ENCODE measurements at places on chromosomes 2 and 18.

DNA sequence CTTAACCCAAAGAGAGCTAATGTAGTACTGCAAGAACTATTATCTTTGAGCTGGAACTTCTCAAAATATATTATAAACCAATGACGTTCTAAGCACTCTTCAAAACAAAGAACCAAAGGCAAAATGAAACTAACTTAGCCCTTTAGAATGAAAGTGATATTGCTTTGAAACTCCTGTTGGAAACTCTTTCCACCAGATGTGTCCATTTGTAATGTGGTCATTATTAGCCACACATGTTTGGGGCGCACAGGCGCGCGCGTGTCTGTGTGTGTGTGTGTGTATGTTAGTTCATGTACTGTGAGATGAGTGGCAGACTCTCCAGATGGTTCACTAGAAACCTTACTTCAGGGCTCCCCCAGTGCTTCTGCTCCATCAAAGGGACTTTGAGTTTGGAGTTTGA lies 323.4 kb downstream of the BCL11A start:
- no peak for DNase-seq

GRCh38 chr2:124533226-124533954 lies 508.3 kb downstream of the CNTNAP5 start:
- DNase-seq = no peak

DNA sequence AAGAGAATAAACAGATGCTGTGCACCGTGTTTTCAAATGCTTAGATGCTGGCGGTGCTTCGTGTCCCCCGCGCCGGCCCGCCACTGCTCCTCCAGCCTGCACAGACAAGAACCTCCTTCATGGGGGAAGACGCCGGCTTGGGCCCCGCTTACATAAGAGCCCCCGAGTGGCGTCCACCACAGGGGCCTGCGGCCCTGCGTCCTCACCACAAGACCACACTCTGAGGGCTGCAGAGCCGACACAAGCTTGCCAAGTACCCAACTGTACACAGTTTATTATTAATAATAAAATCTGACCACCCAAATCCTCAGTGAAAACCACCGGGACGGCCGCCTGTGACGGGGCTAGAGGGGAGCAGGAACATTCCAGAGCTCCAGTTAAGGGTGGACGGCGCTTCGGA lies 232.2 kb downstream of the HDAC4 start:
- no peak for DNase-seq

DNA sequence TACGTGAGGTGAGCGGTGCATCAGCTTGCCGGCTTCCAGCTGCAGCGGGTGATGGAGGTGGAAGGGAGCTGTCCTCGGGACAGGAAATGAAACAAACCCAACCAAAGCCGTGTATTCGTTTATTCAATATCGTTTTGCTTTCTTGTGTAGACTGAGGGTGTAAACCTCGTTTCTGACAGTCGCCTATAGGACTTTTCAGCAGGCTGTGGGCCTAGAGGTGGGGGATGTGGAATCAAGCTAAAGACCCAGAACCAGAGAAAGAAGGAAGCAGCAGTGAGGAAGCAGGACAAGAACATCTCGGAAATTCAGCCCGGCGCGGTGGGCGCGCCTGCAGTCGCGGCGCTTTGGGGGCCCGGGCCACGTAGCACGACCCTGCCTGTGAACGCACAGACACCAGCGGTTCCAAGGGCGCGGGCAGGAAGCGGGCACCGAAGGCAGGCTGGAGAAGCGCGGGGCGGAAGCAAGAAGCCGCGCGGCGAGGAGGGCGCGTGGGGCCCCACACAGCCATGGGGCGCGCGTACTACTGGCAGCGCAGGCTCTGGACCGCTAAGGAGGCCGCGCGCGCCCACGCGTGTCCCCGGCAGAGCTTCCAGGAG lies 755 bp upstream of the ATP9B start:
- no peak for DNase-seq

DNA sequence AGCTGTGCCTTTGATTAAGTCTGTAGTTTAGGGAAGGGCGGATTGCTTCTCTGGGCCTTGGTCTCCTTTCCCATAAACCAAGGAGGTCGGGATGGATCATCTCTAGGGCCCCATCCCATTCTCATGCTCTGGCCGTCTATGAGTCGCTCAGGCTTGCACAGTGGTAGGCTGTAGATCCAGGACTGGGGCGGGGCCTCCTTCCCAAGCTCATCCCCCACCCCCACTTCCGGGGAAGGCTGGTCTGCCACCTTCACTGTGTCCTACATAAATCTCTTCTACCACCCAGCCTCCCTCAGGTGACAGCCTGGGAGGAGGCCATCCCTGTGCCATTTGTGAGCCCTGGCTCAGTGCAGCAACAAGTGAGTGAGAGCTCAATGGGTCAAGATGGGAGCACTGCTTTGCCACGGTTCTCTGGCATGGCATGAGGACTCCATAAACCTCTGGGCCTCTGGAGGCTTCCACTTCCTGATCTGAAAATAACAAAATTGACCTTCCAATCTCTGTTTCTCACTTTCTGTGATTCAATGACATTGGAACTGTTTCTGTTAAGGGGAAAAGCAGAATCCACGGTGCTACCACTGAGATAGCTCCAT lies 68.5 kb downstream of the SUMO1 start:
- no peak for DNase-seq

GRCh38 chr2:121197369-121198091 lies 87.5 kb downstream of the TFCP2L1 start:
- peak; percentile 42 for DNase-seq

DNA sequence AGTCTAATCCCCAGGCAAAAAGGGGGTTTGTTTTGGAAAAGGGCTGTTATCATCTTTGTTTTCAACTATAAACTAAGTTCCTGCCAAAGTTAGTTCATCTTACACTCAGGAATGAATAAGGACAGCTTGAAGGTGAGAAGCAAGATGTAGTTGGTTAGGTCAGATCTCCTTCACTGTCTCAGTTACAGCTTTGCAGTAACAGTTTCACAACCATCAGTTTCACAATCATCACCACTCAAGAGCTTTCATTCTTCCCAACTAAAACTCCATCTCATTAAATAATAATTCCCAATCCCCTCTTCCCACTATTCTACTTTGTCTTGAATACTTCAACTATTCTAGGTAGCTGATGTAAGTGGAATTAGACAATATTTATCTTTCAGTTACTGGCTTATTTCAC lies 200.9 kb downstream of the NYAP2 start:
- DNase-seq = no peak

DNA sequence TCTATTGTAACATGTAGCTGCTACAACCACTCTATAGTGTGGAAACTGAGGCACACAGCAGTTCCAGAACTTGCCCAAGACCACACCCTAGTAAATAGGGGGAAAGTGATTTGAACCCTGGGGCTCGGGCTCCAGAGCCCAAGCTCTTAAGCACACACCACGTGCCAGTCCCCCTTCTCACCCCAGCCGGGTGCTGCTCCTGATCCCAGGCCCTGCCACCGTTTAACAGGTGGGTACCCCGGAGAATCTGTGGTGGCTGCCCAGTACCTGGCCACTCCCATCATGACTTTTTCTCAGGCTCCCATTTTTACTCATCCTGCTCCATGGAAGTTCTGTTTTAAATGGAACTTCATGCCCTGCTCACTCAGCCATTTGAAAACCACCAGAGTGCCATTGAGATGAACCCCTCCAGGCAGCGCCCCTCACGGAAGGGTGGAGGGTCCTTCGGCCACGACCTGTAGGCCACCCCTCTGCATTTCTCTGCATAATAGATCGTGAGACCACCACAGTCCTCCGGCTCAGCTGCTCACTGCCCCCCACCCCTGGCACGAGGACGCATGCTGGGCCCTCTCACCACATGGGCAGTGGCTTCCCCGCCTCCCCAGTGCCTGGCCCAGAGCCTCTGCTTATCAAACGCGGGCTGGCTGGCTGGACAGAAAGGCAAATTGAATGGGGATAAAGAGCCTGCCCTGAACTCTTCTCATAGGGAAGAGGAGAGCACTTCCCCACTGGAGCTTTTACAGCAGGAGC lies 42.1 kb downstream of the TMEM37 start:
- DNase-seq = no peak

DNA sequence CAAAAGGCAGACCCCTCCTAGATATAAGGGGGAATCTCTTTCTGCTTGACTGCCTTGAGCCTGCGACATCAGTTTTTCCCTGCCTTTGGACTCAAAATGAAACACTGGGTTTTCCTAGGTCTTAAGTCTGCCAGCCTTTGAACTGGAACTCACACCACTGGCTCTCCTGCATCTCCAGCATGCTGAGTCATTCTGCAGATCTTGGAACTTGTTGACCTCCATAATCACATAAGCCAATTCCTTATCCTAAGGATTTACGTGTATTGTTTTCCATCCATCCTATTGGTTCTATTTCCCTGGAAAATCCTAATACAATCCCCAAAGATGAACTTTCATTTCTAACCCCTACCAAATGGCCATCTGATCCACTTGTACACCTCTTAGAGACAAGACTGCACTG lies 88.0 kb downstream of the AFF3 start:
- DNase-seq = peak; percentile 54

DNA sequence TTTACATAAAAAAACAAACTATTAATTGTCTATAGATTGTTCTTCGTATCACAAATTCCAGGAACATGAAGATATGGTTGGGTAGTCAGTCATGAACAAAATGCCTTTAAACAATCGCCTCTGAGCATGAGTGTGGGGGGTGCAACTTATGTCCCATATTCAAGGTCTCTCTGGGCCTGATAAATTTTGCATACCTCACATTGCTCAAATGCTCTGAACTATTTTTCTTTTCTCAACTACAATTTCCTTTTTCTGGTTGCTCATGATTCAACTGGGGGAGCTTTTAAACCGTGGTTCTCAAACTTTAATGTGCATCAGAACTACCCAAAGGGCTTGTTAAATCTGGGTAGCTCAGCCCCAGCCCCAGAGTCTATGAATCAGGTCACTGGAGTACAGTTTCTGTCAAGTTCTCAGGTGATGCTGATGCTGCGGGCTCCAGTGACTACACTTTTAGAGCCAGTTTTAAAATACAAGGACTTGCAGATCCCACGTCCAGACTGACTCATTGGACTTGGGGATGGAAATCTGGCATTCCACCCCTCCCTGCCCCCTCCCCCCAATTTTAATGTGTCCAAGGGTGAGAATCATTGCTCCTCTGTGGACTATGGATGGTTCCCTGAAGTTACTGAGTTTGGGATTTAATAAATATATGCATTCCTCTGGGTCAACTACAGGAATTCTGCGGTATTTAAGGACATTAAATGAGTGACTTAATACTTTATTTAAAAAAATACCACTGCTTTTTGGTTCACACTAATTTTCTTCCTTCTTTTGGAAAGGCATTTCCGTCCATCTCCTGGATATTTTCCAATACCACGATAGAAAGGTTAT lies 1.5 kb upstream of the GPD2 start:
- peak; percentile 51 for DNase-seq

DNA sequence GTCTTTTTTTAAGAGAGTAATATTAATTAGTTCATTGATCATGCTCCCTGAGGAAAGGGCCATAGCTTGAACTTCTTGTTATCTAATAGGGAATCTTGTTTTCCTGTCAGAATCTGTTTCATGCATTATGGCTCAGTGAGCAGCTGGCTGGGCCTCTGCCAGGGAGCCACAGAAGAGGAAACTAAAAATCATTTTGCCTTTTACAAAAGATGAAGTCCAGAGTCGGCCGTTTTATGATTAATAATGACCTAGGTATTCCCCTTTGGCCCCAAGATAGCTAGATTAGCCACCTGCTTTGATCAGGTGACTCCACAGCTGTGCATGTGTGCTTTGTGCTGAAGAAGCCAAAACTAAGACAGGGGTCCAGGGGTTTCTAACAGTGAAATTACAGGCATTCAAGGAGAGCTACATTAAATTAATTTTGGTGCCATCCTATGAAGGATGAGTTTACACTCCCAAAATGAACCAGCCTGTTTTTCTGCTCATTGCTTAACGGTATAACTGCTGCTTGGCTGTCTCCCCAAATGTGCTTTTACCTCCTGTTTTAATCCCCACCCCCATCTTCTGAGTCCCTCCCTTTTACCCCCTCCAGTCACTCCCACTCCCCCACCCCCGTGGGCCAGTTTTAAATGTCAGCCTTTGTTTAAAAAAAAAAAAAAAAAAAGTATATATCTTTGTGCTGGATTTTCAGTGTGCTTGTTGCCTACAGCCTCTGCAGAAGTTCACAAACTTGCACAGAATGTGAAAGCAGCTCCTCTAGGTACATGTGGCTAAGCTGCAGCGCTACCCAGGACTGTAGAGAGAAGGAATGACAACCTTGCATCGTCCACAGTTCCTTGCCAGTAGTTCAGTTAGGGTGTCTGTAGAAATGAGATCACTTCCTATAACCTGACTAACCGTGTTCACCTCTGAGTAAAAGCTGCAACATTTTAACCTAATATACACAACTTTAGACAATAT lies 93.1 kb downstream of the CABLES1 start:
- no peak for DNase-seq

DNA sequence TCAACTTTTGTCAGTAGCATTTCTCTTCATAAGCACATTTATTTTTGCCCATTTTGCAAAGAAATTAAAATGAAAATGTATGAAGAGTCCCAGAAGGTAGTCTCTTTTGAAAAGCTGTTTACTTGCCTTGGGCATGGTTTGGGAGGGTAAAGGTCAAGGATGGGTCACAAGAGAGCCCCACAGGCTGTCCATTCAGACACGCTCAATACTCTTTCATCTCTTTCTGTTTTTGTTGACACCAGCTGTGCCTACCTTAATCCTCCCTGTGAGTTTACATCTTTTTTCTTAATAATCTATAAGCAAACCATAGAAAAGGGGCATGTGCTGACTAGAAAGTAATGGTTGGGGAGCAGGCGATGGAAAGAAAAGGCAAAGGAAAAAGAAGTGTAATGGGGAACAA lies 49.6 kb upstream of the KLF7 start:
- DNase-seq = no peak

DNA sequence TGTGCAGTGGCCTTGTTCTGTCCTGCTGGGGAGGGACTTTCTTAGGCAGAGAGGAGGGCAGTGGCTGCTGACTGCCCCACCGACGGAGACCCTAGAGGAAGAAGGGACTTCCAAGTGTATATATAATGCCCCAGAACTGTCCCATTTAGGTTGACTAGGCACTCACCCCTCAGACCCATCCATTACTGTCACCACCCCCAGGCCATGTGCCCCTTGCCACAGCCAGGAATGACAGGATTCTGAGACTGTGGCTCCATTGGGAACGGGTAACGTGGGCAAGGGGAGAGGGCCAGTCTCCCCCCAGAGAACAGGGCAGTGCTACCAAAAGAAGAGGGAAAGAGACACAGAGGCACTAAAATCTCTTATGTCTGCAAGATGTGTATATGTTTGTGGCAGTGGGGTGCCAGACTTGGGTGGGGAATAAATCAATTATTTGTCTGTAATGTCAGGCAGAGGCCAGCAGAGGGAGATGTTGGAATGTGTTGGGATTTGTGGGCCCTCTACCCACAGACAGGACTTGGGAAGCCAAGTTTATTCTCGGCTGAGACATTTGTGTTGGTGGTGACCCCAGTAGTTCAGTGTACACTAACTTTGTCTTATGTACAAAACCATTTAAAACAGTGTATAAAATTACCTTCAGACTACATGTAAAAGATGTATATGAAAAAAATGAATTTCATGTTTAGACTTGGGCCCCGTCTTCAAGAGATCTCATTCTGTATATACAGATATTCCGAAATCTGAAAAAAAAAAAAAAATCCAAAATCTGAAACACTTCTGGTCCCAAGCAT lies 24.0 kb upstream of the TMEM37 start:
- DNase-seq = peak; percentile 72

- no peak for DNase-seq
These were observed 16.4 kb upstream of the ABCB11 start for GRCh38 chr2:169047256-169048250.

GRCh38 chr18:11984091-11984490 lies 2.8 kb downstream of the IMPA2 start:
- DNase-seq = no peak
